Hypothalamus (tissue), 51 donors: ENCODE measurements at places on chromosomes 4 and X.

DNA sequence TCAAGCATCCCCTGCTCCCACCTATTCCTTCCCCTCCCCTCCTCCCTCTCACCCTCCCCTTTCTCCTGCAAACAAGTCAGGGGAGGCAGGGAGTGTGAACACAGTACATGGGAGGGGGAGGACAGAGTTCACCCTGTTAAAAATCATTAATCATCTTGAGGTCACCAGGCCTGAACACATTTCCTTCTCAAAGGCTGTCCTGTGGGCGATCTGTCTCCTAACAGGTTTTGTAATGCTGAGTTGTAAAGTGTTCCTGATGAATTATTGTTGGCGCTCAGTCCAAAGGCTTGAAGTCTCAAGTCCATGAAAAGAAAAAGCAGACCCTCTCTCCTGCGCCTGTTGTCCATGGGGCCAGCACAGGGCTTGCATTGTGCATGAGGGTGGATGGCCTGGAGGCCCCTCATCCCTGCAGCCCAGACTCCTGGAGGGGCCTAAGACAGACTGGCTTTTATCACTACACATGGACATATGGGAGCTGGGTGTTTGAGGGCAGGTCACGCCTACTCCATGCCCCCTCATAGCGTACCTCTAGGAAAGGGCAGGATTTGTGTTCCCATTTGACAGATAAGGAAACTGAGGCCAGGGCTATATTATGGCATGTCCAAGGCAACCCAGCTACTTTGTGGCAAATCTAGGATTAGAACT lies 189.1 kb downstream of the RAB28 start:
- no peak for DNase-seq

DNA sequence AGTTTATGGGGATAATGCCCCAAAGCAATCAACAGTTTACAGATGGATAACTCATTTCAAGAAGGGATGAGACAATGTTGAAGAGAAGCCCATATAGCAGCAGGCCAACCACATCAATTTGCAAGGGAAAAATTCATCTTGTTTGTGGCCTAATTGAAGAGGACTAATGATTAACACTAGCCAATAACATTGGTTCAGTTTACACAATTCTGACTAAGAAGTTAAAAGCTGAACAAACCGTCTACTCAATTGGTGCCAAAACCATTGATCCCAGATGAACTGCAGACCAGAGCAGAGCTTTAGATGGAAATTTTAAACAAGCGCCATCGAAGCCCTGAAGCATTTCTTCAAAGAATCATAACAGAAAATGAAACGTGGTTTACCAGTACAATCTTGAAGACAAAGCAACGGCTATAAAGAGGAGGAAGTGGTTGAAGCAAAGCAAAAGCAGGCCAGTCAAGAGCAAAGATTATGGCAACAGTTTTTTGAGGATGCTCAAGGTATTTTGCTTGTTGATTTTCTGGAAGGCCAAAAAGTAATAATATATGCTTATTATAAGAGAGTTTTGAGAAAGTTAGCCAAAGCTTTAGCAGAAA lies 20.5 kb upstream of the BLTP1 start:
- no peak for DNase-seq

GRCh38 chrX:40132751-40133150 lies 35.0 kb upstream of the BCOR start:
- DNase-seq: no peak

DNA sequence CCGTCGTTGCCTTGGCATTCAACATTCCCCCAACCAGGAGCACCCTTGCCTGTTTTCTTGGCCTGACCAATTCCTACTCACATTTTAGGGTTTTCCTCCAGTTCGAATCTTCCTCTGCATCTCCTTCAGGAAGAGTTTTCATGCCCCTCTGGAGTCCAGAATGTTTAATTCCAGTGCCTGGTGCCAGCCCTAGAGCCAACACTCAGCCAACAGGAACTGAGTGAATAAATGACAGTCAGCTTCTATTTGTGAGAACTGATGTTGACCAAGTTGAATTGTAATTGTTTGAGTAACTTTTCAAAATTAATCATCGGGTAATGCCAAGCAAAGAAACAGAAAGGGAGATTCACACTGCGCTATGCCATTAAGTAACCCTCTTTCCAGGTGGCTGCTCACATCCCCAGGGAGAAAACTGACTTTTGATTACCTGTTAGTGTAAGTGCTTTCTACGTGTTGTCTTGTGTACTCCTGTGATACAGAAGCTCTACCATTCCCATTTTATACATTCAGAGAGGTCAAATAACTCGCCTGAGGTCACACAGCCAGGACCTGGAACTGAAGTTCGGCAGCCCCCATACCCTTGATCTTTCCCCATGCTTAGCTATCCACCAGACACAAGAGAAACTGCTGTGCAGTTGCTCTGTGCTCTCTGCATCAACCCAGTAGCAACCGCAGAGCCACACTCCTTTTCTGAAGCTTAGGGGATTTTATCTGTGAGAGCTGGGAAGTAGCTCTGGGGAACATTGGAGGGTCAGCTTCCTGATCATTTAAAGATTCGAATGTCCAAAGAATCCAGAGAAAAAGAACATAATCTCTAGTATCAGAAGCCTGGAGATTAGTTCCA lies 19.0 kb upstream of the SLC2A9 start:
- DNase-seq: no peak

GRCh38 chr4:142550965-142551364 lies 295.1 kb downstream of the INPP4B start:
- no peak for DNase-seq

- no peak for DNase-seq
Measured at GRCh38 chr4:53653484-53654053, 62.3 kb upstream of the LNX1 start.

- DNase-seq: no peak
Measured at GRCh38 chrX:68249401-68249831, 183.9 kb downstream of the OPHN1 start.

DNA sequence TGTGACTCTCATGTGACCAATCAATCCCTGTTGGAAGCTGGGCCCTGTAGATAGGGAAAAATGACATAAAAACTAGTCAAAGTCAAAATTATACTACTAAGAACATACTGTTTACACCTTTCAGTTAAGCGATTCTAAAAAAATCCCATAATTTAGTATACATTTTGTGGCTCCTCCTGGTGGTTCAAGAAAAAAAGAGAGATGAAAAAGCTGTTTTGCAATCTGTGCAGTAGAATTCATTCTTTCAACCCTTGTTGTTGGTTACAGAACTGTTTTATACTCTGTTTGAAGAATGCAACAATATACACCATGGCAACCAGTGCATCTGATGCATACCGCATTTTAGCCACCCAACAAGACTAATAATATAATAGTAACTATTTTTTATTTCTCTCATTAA lies 66.8 kb upstream of the ANK2 start:
- DNase-seq: no peak

- DNase-seq: no peak
Measured at GRCh38 chr4:36374836-36375511, 93.6 kb downstream of the DTHD1 start.
